ENCODE measurements at places on chromosomes 2 and 18.

DNA sequence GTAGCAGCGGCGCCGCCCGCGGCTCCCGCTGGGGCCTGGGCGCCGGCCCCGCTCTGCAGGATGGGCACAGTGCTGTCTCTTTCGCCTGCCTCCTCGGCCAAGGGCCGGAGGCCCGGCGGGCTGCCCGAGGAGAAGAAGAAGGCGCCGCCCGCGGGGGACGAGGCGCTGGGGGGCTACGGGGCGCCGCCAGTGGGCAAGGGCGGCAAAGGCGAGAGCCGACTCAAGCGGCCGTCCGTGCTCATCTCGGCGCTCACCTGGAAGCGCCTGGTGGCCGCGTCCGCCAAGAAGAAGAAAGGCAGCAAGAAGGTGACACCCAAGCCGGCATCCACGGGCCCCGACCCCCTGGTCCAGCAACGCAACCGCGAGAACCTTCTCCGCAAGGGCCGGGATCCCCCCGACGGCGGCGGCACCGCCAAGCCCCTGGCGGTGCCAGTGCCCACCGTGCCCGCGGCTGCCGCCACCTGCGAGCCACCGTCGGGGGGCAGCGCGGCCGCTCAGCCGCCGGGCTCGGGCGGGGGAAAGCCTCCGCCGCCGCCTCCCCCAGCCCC is 369 bp downstream of the CDK5R2 start:
- DNase-seq, result no peak

DNA sequence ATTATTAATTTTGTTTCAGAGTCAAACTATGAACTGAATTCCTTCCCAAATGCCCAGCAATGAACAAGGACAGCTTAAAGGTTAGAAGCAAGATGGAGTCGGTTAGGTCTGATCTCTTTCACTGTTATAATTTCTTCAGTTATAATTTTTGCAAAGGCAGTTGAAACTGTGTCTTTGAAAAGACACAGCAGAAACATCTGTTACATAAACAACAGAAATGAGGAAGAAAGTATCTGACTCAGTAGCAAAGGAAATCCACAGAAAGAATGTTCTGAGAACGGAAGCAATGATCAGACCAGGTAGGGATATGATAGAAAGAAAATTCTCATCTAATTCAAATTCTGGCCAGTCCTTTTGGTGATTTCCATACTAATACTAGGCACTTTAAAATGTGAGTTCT is 5.2 kb upstream of the RMC1 start:
- DNase-seq, result no peak

DNA sequence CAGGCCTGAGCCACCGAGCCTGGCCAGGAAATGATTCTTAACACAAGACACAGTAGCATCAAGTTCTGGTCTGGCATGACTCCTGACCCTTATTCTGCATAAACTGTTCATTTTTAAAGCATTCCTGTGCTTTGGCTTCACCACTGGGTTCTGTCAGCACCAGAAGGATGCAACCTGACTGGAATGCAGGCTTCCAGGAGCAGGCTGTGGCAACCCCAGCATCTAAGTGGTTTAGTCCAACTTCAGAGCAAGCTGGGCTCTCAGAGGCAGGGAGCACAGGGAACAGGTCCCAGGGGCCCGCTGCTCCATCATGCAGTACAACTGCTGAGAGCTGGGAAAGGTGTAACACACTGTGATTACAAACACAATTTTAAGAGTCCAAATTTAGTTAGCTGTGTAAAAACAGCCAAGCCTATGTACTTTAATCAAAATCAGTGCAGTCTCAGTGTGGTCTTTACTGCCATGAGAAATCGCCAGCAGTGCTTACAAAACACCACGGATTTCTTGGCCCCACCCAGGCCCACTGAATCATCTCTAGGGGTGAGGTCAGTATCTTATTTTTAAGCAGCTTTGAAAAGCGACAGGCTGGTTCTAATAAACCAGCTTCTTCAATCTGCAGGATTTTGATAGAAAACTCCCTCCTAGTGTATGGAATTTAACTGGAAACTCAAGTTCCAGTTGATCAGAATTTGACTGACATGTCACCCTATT is 44.4 kb upstream of the TMEM182 start:
- no peak for DNase-seq

DNA sequence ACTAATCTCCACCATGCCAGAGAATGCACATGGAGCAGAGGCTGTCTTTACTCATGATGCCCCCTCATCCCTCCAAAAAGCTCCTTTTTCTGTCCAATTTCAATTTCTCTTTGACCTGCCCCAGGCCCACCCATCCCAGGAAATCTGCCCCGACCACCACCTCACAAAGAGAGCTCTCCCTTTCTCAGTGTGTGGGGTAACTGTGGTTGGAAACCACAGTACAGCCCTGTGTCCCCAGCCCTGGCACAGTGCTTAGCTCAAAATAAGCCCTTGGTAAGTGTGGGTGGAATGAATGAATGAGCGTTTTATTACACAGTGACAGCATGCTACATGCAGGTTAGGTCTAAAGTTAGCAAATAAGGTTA is 43.7 kb upstream of the CAB39 start:
- DNase-seq, result no peak

- no peak for DNase-seq
Observed at GRCh38 chr2:114488841-114489530, 46.5 kb downstream of the DPP10 start.

DNA sequence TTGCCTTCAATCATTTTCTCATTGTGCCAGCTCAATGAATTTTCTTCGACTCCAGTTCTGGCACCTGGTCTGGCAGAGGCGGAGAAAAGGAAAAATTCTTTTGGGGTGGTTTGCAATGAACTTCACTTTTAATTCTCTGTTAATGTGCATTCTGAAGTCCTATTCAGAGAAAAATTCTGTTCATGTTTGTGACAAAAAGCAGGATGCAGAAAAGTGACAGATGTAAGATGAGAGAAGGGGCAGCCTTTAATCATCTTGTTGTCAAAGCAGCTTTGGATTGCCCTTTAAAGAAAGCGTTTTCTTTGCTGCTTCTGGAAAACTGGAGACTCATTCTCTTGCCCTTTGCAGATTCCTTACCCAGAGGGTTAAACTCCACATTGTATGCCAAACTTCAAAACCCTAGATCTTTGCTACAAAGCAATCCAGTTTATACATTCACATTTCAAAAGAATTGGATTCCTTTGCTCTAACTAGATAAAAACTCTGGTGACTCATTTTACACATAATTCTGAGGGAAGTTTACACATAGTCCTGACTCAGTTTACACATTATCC is 94.6 kb upstream of the CAVIN2 start:
- no peak for DNase-seq

- no peak for DNase-seq
Observed at GRCh38 chr2:65710779-65711295, 278.4 kb upstream of the SPRED2 start.

- DNase-seq, result peak; percentile 3
Observed at GRCh38 chr2:56132138-56132537, 51.7 kb upstream of the CCDC85A start.

GRCh38 chr2:219517954-219518778 is 3.9 kb downstream of the ASIC4 start:
- no peak for DNase-seq

GRCh38 chr18:60755134-60755533 is 382.6 kb upstream of the MC4R start:
- no peak for DNase-seq

- DNase-seq, result no peak
Observed at GRCh38 chr2:226329180-226329579, 470.4 kb downstream of the IRS1 start.
